ENCODE measurements at places on chromosomes 7 and 10. TPM values are rescaled to one million over a fixed set of nuclear protein-coding genes. Genes with fewer than 3 reads are reported as not detected.

DNA sequence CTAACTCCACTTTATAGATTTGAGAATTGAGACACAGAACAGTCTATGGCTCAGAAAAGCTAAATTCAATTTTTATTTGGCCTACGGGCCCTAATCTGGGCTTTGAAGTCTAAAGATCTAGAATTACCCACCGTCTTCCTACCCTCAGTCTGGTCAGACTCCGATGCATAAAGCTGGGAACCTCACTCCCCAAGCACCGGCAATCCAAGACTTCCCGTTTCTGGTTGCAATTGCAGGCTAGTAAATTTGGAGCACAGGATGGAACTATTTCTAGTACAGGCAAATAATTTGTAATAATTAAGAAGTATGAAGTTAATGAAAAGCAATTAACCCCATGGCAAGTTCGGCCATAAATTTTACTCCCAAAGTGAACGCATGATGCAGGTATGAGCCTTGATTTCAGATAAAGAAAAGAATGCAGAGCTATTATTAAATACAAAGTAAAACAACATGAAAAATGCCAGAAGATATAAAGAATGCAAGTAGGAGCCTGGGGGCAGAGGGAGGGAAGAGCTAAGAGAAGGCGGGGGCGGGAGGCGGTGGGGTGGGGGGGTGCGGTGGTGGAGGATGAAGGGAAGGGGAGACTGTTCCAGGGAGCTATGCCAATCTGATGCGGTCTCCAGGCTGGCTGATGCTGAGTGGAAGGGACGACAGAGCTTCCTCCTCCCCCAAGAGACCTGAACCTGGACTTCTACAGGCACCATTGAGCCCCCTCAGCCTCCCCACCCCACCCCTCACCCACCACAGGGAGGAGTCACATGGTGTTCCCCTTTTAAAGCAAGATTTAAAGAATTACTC, 45.1 kb downstream of the BPGM start:
- H3K36me3 ChIP-seq: no peaks in the 10 kb centered on the region
- H3K27ac ChIP-seq: peak overlapping the region; percentile 87
- H3K4me1 ChIP-seq: peaks cover 53% of the 10 kb centered on the region
- H3K4me3 ChIP-seq: no peak overlapping the region

DNA sequence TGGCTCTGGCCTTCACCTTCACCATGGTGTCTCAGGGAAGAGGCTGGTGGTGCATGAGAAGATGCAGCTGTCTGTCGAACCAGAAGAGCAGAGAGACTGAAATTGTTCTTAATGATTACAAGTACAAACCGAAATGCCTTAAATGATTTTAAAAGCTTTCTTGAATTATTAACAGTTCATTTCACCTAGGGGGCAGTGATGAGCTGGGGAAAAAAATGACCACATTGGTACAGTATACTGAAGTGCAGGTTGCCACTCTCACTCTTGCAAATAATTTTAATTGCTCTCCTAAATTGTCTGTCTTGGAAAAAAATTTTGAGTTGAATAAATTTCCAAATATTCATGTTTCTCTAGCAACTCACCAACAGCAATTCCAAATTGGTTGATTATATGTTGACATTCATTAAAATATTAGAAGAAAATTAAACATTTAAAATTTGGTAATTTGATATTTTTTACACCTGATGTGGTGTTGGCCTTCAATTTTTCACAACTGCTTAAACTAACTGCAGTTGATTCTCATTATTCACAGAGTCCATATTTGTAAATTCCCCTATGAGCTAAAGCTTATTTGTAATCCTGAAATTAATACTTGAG, 692.6 kb downstream of the ZWINT start:
- no peaks in the 10 kb centered on the region for H3K36me3 ChIP-seq
- no peak overlapping the region for H3K4me3 ChIP-seq
- H3K27ac ChIP-seq: no peak overlapping the region
- H3K4me1 ChIP-seq: no peaks in the 10 kb centered on the region
- no peaks in the 10 kb centered on the region for H3K27me3 ChIP-seq

ZNF804B gene
- total RNA-seq: not detected

GIMAP5 gene
- not detected for total RNA-seq

WDR86 gene
- 2.5 TPM for total RNA-seq

- no peak overlapping the region for H3K27ac ChIP-seq
- no peak for DNase-seq
- H3K36me3 ChIP-seq: no peaks in the 10 kb centered on the region
- no peaks in the 10 kb centered on the region for H3K4me1 ChIP-seq
Observed at GRCh38 chr7:64755865-64756264, 38.4 kb upstream of the ZNF138 start.

GRCh38 chr7:78326876-78327275, 528.3 kb downstream of the PHTF2 start:
- DNase-seq: peak; percentile 33
- no peaks in the 10 kb centered on the region for H3K36me3 ChIP-seq
- no peak overlapping the region for H3K4me3 ChIP-seq
- no peaks in the 10 kb centered on the region for H3K27me3 ChIP-seq
- no peak overlapping the region for H3K27ac ChIP-seq

DNA sequence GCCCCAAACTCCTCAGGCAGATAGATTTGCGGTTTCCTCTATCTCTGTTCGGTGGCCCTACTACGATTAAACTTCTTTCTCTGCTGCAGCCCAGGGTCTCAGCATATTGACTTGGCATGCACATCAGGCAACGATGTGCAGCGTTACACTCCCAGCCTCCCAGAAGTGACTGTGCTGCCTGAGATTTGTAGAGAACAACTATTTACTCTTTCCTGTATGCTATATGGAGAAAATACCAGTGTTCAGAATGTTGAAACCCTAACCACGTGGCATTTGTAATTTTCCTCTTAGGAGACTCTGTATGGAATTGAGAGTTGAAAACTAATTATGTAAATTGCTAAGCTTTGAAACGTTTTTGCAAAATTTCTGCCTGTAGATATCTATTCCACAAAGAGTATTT, 50.9 kb downstream of the GNAI1 start:
- DNase-seq: no peak
- H3K27ac ChIP-seq: no peak overlapping the region
- H3K27me3 ChIP-seq: no peaks in the 10 kb centered on the region
- no peaks in the 10 kb centered on the region for H3K36me3 ChIP-seq

DNA sequence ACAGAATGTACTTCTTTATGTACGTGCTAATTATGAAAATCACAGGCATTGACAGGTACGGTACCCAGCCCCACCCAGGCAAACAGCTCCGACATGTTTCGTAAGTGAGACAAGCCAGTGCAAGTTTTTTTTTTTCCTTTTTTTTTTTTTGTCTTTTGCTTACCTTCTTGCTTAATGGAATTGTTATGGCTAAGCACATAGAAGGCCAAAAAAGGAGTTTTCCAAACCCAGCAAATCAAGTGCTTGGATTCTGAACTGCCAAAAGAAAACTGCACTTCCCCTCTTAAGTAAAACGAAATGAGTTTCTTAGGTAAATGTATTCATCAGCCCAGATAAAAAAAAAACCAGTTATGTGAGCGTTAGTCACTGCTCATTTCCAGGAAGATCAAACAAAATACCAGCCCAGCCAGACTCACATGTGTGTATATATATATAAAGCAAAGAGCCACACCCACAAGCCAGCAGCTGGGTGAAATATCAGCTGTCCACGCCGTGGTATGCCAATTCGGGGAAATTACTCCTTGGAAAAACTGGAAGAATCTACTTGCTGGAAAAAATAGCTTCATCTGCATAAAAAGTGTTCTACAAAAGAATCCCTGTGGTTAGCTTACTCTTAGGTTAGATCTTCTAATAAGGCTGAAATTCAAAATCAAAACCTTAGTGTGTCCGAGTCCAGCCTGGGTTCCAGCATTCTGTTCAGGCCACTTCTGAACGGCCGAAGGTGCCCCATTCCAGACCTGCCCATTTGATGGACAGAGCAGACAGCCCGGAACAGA, 8.0 kb downstream of the KLF6 start:
- no peaks in the 10 kb centered on the region for H3K27me3 ChIP-seq
- H3K27ac ChIP-seq: peak overlapping the region; percentile 74
- DNase-seq: peak; percentile 96
- H3K4me1 ChIP-seq: peaks cover 69% of the 10 kb centered on the region
- peaks cover 54% of the 10 kb centered on the region for H3K36me3 ChIP-seq
- no peak overlapping the region for H3K4me3 ChIP-seq

PRSS37 gene
- total RNA-seq: not detected

SPDYE6 gene
- not detected for total RNA-seq

GRCh38 chr10:78471326-78471722, 437.7 kb downstream of the RPS24 start:
- no peak for DNase-seq
- H3K27ac ChIP-seq: no peak overlapping the region
- no peaks in the 10 kb centered on the region for H3K27me3 ChIP-seq
- peaks cover 3% of the 10 kb centered on the region for H3K4me1 ChIP-seq

- no peak for DNase-seq
- no peak overlapping the region for H3K4me3 ChIP-seq
- H3K27ac ChIP-seq: no peak overlapping the region
- H3K36me3 ChIP-seq: no peaks in the 10 kb centered on the region
- peaks cover 14% of the 10 kb centered on the region for H3K27me3 ChIP-seq
- H3K4me1 ChIP-seq: no peaks in the 10 kb centered on the region
Observed at GRCh38 chr7:101435461-101436220, 73.0 kb downstream of the COL26A1 start.

DNA sequence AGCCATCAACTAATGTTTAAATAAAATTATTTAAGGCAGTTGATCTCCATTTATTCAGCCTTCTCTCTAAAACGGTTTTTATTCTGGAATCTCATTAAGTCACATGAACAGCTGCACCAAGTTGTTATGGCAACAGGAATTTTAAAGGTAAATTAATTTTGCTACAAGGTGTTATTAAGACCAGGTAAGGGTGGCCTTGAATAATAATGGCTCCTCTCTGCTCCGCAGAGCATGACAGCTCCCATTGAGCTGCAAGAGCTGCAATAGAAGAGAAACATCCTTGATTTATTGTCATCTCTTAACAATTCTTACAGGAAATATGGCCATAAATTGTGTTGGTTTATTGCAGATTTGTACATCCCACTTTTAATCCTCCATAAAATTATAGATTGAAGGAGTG, 165.8 kb downstream of the KLF6 start:
- H3K27me3 ChIP-seq: no peaks in the 10 kb centered on the region
- no peaks in the 10 kb centered on the region for H3K36me3 ChIP-seq
- no peak overlapping the region for H3K27ac ChIP-seq
- H3K4me3 ChIP-seq: no peak overlapping the region
- peaks cover 14% of the 10 kb centered on the region for H3K4me1 ChIP-seq
- DNase-seq: no peak

GRCh38 chr10:104339469-104340110, 1.3 kb upstream of the ITPRIP start:
- peak; percentile 78 for DNase-seq
- no peaks in the 10 kb centered on the region for H3K27me3 ChIP-seq
- H3K4me1 ChIP-seq: peaks cover 41% of the 10 kb centered on the region
- H3K27ac ChIP-seq: peak overlapping the region; percentile 99
- no peaks in the 10 kb centered on the region for H3K36me3 ChIP-seq

TMEM196 gene
- total RNA-seq: not detected

Measured in astrocyte (in vitro differentiated cells and primary cell).